ENCODE measurements at places on chromosomes 3 and 15.

DNA sequence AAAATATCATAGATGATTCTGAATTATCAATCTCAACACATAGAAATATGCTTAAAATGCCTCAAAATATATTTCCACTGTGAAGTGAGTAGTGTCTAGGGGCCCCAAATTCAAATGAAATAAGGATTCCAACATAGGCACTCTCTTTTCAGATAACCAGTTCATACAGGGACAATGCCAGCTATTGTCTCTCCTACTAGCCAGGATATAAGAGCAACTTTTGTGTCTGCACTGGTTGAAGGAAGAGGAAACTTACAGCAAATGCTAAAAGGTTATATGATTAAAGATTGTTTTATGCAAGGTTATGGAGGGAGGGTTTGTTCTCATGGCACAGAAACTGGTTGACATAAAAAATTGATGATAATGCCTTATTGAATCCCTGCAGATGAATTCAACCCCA is 579.4 kb upstream of the ALCAM start:
- no peak for DNase-seq

DNA sequence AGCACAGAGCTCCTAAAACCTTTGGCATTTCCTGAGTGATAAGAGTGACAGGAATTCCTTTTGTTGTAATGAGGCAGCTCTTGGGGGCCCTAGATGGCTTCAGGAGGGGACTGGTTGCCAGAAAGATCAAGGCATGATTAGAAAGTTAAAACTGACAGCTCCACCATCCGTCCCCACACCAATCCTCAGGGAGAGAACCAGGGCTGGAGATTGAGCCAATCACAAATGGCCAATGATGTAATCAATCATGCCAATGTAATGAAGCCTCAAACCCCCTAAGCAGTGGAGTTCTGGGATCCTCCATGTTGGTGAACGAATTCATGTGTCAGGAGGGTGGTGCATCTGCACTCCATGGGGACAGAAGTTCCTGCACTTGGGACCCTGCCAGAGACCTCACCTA is 265.1 kb downstream of the OCA2 start:
- no peak for DNase-seq

DNA sequence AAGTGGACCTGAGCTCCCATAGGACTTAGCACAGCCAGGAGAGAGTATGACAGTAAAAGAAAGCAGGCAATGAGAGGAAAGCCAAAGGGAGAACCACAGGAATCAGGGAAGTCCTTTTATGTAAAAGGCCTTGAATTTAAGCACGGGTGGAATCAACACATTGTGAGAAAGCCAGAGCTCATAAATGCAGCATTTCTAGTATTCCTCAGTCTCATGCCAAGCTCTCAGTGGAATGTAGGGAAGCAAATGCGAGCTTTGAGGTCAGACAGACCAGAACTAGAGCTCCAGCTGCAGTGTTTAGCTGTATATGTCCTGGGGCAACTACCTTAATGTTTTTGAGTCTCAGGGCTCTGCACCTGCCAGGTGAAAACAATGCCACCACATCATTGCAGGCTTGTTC is 132.1 kb upstream of the TRIM42 start:
- DNase-seq: no peak

DNA sequence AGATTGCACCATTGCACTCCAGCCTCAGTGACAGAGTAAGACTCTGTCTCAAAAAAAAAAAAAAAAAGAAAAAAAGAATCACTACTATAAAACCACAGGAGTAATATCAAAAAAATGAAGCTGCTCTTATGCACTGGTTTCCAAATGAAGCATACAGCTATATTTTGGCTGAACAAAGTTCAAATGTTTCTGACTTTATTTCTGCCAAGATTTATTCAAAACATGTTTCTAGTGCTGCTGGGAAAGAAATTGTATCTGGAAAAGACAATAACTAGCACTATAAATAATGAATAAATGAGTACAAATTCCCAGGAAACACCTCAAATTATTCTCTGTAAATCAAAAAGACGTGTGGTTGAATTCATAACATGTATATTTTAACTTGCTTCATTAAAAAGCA is 102.5 kb upstream of the MME start:
- no peak for DNase-seq

GRCh38 chr3:139327231-139327630 is 16.6 kb upstream of the MRPS22 start:
- no peak for DNase-seq

- no peak for DNase-seq
These were observed 217.2 kb upstream of the UMPS start for GRCh38 chr3:124512881-124513609.

DNA sequence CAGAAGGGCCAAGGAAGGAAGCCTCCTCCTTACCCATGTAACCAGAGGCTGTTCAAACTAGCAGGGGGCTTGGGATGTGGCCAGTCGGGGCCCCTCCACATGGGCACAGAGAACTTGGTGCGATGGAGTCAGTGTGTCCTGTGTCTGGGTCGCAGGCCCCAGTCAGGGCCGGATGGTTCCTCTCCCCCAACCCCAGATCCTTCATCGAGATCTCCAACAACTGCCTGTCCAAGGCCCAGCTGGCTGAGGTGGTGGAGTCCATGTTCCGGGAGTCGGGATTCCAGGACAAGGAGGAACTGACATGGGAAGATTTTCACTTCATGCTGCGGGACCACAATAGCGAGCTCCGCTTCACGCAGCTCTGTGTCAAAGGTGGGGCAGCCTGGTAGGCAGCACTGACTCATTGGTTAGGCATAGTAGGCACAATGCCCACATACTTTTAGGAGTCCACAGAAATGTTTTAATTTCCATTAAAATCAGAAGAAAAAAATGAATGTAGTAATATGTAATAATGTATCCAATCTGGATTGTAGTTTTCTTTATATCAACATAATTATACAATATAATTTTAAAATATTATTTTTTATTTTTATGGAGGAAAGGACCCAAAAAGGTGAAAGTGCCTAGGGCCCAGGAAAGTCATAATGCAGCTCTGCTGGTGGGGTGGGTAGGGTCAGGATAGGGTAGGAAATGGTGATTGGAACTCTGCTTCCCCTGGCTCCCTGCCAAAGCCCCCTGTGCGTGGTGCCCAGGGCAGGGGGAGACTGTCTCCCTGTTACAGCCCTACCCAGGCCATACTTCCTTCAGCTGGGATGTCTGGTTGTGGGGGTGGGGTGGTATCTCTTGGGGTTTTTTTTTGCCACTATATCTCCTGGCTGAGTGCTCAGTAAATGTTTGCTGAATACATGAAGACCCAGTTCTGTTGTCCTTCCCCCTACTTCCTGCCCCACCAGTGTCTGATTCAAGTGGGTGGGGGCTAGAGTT is 18.6 kb downstream of the DUOX1 start:
- DNase-seq: no peak

DNA sequence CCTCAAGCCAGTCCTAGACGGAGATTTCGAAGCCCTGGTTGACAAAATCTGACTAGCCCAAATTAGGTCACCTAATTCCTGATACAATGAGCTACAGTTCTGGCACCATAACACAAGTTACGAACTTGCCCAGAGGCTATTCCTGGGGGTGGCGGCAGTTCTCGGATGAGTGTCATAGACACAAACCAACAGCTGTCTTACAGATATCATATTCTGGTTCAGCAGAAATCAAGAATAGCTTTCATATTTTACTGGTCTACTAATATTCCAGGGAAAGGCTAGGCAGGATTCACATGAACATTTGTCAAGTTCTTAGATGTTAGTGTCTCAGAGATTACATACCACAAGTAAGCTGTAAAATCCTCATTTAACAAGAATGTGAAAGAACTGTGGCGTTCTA is 8.8 kb downstream of the ANAPC13 start:
- DNase-seq: no peak

GRCh38 chr3:170458285-170458684 is 39.6 kb downstream of the CLDN11 start:
- DNase-seq: no peak

GRCh38 chr3:33044676-33045075 is 52.3 kb downstream of the GLB1 start:
- no peak for DNase-seq

GRCh38 chr3:76561494-76562236 is 478.2 kb upstream of the ROBO2 start:
- DNase-seq: no peak

GRCh38 chr15:50765195-50765967 is at the start of gene SPPL2A:
TSS of gene SPPL2A (minus strand) at chr15:50765706. CDS start at chr15:50765533, 173 bp downstream.
- no peak for DNase-seq

DNA sequence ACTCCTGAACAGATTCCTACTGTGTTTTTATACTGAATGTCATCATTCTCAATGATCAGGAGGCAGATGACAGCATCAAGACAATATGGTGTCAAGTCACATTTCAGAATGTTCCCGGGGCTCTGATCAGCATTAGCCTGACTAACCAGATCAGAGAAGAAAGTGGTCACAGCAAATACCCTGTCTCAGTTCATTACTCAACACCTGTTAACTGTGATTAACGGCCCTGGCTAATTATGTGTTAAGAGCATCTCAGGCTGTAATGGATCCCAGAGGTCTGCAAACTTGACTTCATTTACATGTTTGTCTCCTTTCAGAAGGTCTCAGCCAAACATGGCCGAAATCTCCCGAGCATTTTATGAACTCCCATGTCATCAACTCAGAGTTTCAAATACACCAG is 833.7 kb downstream of the FHIT start:
- no peak for DNase-seq

GRCh38 chr15:56537881-56538280 is 72.9 kb upstream of the MNS1 start:
- DNase-seq: no peak

DNA sequence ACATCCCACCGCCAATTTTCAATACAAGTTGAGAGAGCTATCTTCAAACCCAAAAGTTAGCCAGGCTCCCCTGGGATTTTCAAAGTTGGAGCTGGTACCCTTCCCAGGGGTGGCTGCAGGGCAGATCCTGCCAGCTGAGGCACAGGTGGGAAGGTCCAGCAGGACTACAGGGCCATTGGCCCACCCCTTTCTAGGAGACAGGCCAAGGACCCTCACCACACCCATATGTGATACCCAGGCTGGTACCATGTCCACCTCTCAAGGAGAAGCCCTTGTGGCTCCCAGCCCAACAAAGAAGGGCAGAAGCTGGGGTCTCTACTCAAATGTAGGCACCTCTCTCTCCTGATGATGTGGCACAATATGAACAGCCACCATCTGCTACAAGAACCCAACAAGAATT is 8.0 kb downstream of the POC1A start:
- no peak for DNase-seq

GRCh38 chr3:78757731-78758130 is 1010.1 kb downstream of the ROBO1 start:
- no peak for DNase-seq

DNA sequence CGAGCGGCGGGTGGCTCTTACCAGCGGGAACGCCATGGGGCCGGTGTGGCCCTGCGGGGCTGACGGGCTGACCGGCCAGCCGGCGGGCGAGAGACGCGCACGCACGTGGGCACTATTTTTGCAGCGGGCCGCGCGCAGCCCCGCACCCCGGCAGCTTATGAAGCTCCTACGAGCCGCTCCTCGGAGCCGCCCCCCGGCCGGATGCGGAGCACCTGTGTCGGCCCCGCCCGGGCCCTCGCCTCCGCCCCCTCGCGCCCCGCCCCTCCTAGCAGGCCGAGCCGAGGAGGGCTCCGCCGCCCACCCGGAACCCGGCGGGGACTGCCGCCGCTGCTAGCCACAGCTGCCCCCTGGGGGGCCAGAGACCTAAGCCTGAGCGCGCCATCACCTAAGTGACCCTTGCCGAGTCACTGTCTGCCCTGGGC is 683 bp upstream of the CPEB1 start:
- no peak for DNase-seq

DNA sequence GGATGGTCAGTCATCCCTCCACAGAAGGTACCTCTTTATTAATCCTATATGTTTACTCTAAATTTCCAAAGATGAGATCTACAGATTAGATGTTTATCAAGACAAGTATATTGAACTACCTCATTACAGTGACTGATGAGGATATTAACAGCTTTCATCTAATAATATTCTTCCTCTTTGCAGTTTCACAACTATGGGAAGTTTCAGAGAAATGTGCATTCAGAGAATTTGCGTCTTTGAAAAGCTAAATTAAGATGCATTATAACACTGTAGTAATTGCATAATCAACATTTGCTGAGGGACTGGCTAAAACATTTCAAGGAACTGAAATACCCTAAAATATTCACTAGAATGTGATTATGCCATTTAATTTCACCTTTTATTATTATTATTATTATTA is 46.7 kb downstream of the MCF2L2 start:
- DNase-seq: no peak

DNA sequence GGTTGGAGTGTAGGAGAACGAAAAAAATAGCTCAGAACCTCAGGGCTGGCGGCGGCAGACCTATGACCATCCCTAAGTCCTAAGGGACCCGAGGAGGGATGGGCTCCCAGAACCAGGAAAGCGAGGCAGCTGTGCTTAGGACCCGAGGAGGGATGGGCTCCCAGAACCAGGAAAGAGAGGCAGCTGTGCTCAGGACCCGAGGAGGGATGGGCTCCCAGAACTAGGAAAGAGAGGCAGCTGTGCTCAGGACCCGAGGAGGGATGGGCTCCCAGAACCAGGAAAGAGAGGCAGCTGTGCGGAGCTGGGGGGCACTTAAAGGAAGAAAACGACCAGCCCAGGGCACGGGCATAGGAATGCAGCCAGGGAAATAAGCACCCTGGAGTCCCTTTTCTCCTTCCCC is 125.0 kb upstream of the DLG1 start:
- DNase-seq: no peak

DNA sequence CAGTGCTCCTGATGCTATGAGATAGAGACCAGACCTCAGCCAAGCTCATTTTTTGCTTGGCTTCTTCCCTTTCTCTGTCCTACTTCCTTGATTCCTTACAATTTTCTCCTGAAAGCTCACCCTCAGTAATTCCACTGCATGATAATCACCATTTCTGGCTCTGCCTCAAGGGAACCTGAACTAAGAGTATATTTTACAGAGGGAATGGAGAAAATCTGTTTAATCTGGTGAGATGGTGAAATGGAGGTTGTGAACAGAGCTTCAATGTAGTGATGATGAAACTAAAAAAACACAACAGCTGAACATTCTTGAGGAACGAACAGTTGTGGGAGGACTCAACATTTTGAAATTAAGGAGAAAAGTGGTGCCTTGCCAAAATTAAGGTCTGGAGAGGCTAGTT is 16.3 kb downstream of the HHLA2 start:
- DNase-seq: no peak

GRCh38 chr3:178382449-178383061 is 153.7 kb upstream of the KCNMB2 start:
- no peak for DNase-seq

GRCh38 chr15:33055962-33056361 is 138.6 kb downstream of the FMN1 start:
- DNase-seq: no peak

- peak; percentile 66 for DNase-seq
These were observed 54.1 kb downstream of the ITGB5 start for GRCh38 chr3:124832782-124833709.

GRCh38 chr15:38308797-38309196 is 56.2 kb downstream of the SPRED1 start:
- DNase-seq: no peak

DNA sequence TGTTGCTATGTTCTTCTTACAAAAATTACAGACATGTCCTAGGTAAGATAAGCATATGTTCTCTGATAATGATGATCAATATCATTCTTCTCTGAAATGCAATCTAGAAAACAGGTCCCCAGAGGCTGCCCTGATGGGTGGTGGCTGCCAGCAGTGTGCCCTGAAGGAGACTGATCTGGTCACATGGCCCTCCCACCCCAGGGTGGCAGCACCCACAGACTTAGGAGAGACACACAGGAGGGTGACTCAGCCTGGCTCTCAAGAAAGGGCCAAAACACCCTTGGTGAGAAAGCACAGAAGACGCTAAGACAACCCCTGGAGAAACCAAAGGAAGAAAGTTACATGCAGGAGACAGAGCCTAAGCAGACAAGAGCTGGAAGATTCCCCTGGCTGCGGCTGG is 203.7 kb downstream of the TJP1 start:
- no peak for DNase-seq

Measured in epithelial cell of proximal tubule (primary cell).